Heart left ventricle (tissue), 16 donors: ENCODE measurements at places on chromosomes 1 and 21. TPM values are rescaled to one million over a fixed set of nuclear protein-coding genes. Genes with fewer than 3 reads are reported as not detected.

Gene CELF3
- not detected for polyA plus RNA-seq

GRCh38 chr1:156070548-156070947, 9.6 kb downstream of the RAB25 start:
- no peak for DNase-seq

GRCh38 chr1:152699746-152700145, 1.6 kb downstream of the LCE2A start:
- DNase-seq = no peak

DNA sequence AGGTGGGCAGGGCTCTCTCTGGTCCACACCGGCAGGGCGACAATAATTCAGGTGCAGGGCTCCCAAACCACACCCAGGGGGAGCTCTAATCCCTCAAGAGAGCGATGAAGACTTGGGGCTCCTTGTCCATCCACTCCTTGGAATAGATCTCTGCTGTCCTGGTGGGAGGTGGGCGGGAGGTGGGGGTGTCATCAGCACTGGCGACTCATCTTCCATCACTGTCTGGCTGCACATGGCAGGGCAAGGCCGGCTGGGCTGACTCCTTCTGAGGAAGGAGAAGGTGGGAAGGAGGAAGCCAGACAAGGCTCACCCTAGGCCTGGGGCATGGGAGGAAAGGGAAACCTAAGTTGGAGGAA, 29.3 kb downstream of the TNNT2 start:
- DNase-seq = peak; percentile 55

GRCh38 chr1:21383785-21384401, 56.0 kb upstream of the NBPF3 start:
- DNase-seq = no peak

Gene FAM131C
- polyA plus RNA-seq = 9.3 TPM

Gene ANXA9
- polyA plus RNA-seq = 0.19 TPM

Gene SEMA6C
- 85.0 TPM for polyA plus RNA-seq

GRCh38 chr21:43372663-43373361, 54.1 kb downstream of the SIK1 start:
- DNase-seq = no peak

Gene TIE1
- 37.6 TPM for polyA plus RNA-seq

GRCh38 chr1:190852611-190853010, 374.9 kb upstream of the BRINP3 start:
- DNase-seq = no peak

- DNase-seq = no peak
These were observed 1656.0 kb downstream of the MRPL39 start for GRCh38 chr21:23951251-23951650.

GRCh38 chr1:56666112-56666608, 21.0 kb downstream of the PRKAA2 start:
- no peak for DNase-seq

GRCh38 chr1:110538075-110538474, 19.1 kb upstream of the KCNA10 start:
- DNase-seq = no peak

GRCh38 chr21:44579056-44579832, 1.2 kb downstream of the KRTAP10-5 start:
- DNase-seq = no peak

DNA sequence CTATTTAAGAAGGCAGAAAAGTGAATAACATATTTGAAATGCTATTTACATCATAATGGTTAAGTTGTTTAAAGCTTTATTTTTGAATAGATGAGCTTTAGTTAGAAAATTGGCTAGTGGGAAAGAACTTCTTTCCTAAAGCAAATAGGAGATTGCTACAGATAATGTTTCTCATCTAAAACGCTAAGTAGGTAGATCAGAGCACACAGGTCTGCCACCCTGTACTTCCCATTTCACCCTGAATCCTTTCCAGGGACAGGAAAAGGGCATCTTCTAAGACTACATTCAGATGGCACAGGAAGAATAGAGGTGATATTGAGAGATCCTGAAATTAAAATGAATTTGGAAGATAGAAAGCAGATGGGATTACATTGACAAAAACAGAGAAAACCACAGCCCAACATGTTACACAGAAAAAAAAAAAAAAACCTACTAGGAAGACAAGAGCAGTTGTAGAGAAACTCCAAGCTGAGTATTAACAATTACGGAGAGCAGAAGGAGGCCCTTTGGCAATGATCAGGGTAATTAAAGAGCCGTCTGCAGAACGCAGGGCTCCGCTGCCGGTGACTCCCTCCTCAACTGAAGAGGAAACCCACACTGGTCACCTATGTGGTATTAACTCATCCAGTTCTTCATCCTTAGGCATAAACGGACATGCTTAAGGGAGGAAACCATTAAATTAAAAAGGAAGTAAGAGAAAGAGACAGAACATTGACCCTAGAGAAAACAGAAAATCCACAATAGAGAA, 53.6 kb upstream of the MAP10 start:
- DNase-seq = no peak

Gene NBL1
- 40.0 TPM for polyA plus RNA-seq

Gene DNAH14
- polyA plus RNA-seq = 1.0 TPM

Gene CR1
- polyA plus RNA-seq = 0.19 TPM

- no peak for DNase-seq
These were observed 42.8 kb downstream of the CLDN14 start for GRCh38 chr21:36436829-36437744.
